ENCODE measurements at places on chromosomes 5 and 9.

DNA sequence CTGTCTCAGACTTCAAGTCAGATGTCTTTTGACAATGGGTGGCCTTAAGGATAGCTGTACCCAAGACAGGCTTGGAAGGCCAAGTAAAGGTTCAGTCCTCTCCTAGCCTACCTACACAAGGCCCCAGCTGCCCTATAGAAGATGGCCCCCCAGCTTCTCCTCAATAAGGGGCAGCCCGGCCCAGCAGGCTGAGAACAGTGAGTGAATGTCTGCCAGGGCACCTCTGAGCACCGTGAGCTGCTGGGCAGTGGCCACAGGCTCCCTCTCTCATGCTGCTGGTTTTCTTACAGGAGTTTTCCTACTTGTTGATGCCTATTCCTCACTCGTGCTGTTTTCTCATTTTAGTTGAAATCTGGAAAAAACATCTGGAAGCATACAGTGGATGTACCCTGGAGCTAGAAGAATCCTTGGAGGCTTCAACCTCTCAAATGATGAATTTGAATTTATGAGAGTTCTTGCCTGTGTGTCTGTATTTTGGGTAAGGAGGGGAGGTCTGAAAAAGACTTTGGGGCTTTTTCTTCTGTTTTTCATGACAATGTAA lies 40.1 kb downstream of the SECISBP2 start:
- DNase-seq, result no peak

GRCh38 chr5:7878381-7878873 lies 9.5 kb downstream of the MTRR start:
- no peak for DNase-seq

- DNase-seq, result no peak
These were observed 146.6 kb downstream of the GAPVD1 start for GRCh38 chr9:125407974-125408900.

DNA sequence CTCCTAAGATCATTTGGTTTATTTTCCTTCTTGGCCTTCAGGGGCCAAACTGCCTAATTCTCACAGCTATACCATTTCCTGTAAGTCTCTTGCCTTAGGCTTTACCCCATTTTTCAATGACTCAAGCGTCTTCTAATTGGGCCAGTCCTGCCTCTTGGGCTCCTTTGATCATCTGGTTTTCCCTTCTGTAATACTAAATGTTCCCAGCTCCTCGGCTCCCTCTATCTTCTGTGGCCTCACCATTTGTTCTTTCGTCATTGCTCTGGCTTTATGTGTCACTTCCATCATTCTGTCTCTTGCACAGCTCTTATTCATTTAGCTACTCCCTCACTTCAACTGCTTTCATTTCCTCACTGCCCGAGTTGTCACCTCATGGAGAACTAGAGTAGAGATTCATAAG lies 14.5 kb upstream of the SPINK7 start:
- DNase-seq, result no peak

GRCh38 chr5:20649966-20650365 lies 662.0 kb upstream of the CDH18 start:
- DNase-seq, result no peak

Data from cortex of kidney (tissue), 1 donor.